ENCODE measurements at places on chromosomes 4 and X. TPM values are rescaled to one million over a fixed set of nuclear protein-coding genes. Genes with fewer than 3 reads are reported as not detected.

Gene SOX3
- total RNA-seq, result not detected

Gene HEPH
- total RNA-seq, result 0.47 TPM

Gene CTAG2
- total RNA-seq, result not detected

Gene GK
- 1.5 TPM for total RNA-seq

Gene CYSLTR1
- not detected for total RNA-seq

Gene KCND1
- total RNA-seq, result 0.18 TPM

Gene BEX1
- 1.4 TPM for total RNA-seq

Gene NSG1
- 47.9 TPM for total RNA-seq

Gene SOD3
- not detected for total RNA-seq

Gene SFRP2
- not detected for total RNA-seq

Gene ERVMER34-1
- under 0.01 TPM for total RNA-seq

Gene SPANXB1
- total RNA-seq, result not detected

Gene GABRA4
- not detected for total RNA-seq

Gene DLG3
- total RNA-seq, result 2.2 TPM

Gene DHX15
- total RNA-seq, result 153 TPM

Gene CTAG1B
- not detected for total RNA-seq

Gene MAGEC2
- not detected for total RNA-seq

Gene IGFBP7
- total RNA-seq, result 483 TPM

Gene EMCN
- total RNA-seq, result 40.8 TPM

Gene MFAP3L
- 0.36 TPM for total RNA-seq

Gene CXCL11
- 0.66 TPM for total RNA-seq

Gene FHL1
- total RNA-seq, result 41.4 TPM

Gene VCX
- total RNA-seq, result not detected

Gene SPIN2B
- 9.4 TPM for total RNA-seq

Gene STEEP1
- total RNA-seq, result 41.8 TPM

Gene GAGE12J
- total RNA-seq, result not detected

Gene LONRF3
- total RNA-seq, result 6.2 TPM

Gene ASIC5
- not detected for total RNA-seq

Gene CXCL3
- 0.94 TPM for total RNA-seq

Gene SPANXN3
- not detected for total RNA-seq

Gene RHOXF2
- total RNA-seq, result not detected

Gene TRIM75
- total RNA-seq, result not detected

Gene PCDH19
- 0.47 TPM for total RNA-seq

Gene TRIM60
- total RNA-seq, result not detected

Gene PAGE4
- total RNA-seq, result not detected

Gene WDR17
- total RNA-seq, result under 0.01 TPM

Gene GPM6B
- 2.4 TPM for total RNA-seq

Gene CFI
- 9.5 TPM for total RNA-seq

Gene LEF1
- total RNA-seq, result not detected

Measured in endothelial cell of coronary artery (primary cell).